ENCODE measurements at places on chromosomes 2 and 18. TPM values are rescaled to one million over a fixed set of nuclear protein-coding genes. Genes with fewer than 3 reads are reported as not detected.

The FSIP2 gene
- 0.03 TPM for polyA plus RNA-seq

DNA sequence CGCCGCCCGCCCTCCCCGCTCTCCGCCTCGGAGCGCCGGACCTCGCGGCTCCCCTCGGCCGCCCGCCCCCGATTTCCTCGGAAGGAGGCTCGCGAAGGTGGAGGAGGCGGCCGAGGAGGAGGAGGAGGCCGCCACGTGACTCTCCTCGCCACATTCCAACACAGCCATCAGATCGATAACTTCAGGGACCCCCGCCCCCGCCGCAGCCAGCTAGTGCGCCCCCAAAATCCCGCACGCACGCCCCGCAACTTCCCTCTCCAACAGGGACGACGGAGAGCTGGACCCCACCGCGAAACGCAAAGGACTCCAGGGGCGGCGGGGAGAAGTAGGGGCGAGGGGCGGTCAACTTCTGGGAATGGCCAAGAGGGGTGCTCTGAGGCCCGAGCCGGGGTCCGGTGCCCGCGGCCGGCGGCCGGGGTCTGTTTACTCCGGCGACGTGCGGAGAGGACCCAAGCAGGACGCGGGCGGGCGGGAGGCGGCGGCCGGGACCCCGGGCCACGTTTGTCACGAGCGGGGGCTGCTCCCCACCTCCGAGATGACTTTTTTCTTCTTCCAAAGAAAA is 2.0 kb downstream of the ZNF521 start:
- H3K4me1 ChIP-seq: peaks cover 5% of the 10 kb centered on the region
- H3K27ac ChIP-seq: peak overlapping the region; percentile 90
- peak; percentile 75 for DNase-seq
- no peaks in the 10 kb centered on the region for H3K36me3 ChIP-seq
- H3K27me3 ChIP-seq: peaks cover 18% of the 10 kb centered on the region
- peak overlapping the region; percentile 56 for H3K4me3 ChIP-seq

DNA sequence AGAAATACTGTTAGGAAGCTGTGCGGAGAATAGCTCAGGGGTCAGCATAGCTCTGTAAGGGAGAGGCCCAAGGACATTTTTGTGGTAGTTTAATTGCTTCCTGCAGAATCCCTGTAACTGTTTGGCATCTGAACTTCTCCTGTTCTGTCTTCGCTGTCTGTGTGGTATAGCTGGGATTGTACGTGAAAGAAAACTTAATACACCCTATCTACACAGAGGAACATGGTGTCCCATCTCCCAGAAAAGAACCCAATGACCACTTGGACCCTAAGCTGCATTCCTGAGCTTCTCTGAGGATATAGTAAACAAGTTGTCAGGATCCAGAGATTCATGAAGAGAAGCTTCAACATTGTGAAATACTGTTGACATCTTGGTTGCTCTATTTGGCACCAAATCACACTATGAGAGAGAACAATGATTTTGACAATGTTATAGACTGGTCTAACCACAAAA is 81.3 kb downstream of the CDC42EP3 start:
- H3K27ac ChIP-seq: no peak overlapping the region
- H3K36me3 ChIP-seq: no peaks in the 10 kb centered on the region

- no peak overlapping the region for H3K4me3 ChIP-seq
- no peak for DNase-seq
- no peaks in the 10 kb centered on the region for H3K36me3 ChIP-seq
- no peak overlapping the region for H3K27ac ChIP-seq
- no peaks in the 10 kb centered on the region for H3K27me3 ChIP-seq
Observed at GRCh38 chr18:75121266-75121665, 87.7 kb downstream of the PTGR3 start.

The ATRAID gene
- polyA plus RNA-seq: 116 TPM

GRCh38 chr2:203804070-203804469 is 63.5 kb upstream of the CTLA4 start:
- no peaks in the 10 kb centered on the region for H3K36me3 ChIP-seq
- H3K4me1 ChIP-seq: peaks cover 34% of the 10 kb centered on the region
- H3K27ac ChIP-seq: peak overlapping the region; percentile 27
- H3K27me3 ChIP-seq: no peaks in the 10 kb centered on the region
- no peak for DNase-seq

The AAMP gene
- 65.6 TPM for polyA plus RNA-seq

The RND3 gene
- 17.1 TPM for polyA plus RNA-seq

DNA sequence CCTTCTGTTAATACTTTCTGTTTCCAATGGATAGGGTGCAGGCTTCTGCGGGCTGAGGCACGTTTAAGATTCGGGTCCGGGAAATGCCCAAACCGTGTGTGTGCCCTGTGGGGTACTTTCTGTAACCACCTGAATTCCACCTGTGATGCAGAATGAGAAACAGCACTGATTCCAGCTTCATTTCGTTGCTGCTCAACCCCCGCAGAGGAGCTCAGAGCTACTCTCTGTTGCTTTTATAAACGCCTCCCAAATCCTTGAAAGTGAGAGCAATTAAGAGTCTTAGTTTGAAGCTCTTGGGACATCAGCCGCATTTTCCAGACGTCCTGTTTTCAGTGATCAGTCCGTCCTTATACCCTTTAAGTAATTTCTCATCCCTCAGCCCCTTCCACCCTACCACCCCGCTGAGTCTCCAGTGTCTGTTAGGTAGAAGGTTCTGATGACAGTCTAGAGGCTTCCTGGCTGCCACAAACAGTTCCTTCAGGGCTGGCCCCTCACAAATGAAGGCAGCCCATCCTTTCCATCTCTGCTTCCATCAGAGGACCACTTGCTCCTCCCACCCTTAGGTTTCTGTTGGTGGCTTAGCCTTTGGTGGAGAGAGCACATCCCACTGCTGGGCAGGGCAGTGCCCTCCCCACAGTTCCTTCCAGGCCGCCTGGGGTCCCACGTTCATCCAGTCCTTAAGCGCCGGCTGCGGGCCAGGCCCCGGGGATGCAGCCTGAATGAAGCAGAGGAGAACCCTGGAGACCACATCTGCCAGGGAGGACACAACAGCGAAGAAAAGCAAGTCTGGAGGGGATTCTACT is 230.1 kb downstream of the SEPTIN10 start:
- H3K27ac ChIP-seq: no peak overlapping the region
- H3K4me1 ChIP-seq: peaks cover 45% of the 10 kb centered on the region
- no peaks in the 10 kb centered on the region for H3K36me3 ChIP-seq
- no peaks in the 10 kb centered on the region for H3K27me3 ChIP-seq
- peak; percentile 55 for DNase-seq

- H3K27me3 ChIP-seq: no peaks in the 10 kb centered on the region
- no peak overlapping the region for H3K4me3 ChIP-seq
- no peak overlapping the region for H3K27ac ChIP-seq
Observed at GRCh38 chr2:79640001-79640400, 127.2 kb downstream of the CTNNA2 start.

DNA sequence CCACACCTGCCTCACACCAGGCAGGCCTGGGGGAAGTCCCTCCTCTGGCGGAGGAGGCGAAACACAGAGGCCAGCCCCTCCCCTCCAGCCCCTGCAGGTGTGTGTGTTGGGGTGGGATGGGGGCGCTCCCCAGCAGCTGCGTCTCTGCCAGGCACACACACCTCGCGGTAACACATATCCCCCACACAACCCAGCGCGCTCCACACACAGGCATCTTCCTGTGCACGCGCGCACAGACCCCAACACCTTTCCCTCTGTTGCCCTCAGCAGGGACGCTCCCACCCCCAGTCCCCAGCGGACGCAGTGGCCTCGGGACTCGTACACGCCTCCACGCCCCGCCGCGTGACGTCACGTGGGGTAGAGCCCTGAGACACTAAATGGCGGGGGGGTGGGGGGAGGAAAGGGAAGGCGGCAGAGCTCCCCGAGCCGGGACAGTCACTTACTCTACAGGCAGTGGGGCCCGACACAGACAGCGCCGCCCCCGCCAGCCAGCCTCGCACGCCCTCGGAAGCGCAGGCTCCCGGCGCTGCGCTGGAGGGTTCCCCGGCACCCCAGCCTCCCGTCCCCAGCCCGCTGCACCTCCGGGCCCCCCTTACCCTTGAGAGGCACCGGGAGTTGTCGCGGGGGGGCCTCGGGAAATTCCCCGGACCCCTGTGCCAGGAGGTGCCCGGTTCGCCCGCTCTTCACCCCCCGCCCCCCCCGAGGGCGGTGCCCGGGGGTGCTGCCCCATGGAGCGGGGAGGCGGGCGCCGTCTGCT is at the start of gene WNT10A:
WNT10A (plus strand) TSS at position 751 of the 757 bp plus-strand sequence. CDS start 144 bp downstream, outside the sequence.
- H3K4me3 ChIP-seq: peak within 1 kb of the TSS; percentile 41
- H3K36me3 ChIP-seq: no peaks in the 10 kb centered on the region
- peak; percentile 96 for DNase-seq
- H3K27ac ChIP-seq: peak within 1 kb of the TSS; percentile 79

- no peak overlapping the region for H3K4me3 ChIP-seq
- no peak overlapping the region for H3K27ac ChIP-seq
- H3K36me3 ChIP-seq: no peaks in the 10 kb centered on the region
- no peaks in the 10 kb centered on the region for H3K27me3 ChIP-seq
- DNase-seq: no peak
Observed at GRCh38 chr2:111662771-111663470, 221.1 kb downstream of the ANAPC1 start.

DNA sequence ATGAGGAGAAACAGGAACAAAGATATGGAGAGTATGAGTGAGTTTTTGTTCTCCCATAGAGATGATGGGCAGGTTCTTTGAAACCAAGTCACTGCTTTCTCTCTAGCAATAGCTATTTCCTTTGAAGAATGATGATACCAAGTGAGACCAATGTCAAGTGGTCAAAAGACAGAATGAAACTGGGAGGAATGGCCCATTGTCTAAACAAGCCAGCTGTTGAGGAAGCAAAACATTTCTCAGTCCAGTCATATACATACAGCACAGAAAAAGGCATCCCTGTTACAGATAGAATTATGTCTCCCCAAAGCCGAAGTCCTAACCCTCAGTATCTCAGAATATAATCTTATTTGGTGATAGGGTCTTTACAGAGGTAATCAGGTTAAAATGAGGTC is 66.1 kb upstream of the EPC2 start:
- H3K27ac ChIP-seq: no peak overlapping the region
- no peaks in the 10 kb centered on the region for H3K4me1 ChIP-seq
- no peak for DNase-seq
- no peaks in the 10 kb centered on the region for H3K27me3 ChIP-seq
- no peaks in the 10 kb centered on the region for H3K36me3 ChIP-seq

The PLEKHB2 gene
- 37.9 TPM for polyA plus RNA-seq

DNA sequence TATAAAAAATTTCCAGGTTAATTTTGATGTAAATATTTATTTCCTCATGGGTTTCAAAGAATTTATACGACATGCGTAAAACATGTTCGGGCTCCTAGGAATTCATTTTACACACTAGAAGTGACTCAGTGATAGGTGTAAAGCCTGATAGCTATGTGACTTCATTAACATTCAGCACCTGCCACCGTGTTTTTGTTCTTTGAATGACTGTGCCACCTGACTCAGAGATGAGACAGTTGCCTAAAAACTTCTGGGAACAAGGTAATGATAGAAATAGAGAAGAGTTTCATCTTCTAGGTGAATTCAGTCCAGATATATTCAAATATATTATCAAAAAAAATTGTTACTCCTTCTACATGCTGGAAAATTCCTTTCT is 10.0 kb downstream of the IL1R2 start:
- H3K27me3 ChIP-seq: no peaks in the 10 kb centered on the region
- H3K4me1 ChIP-seq: peaks cover 79% of the 10 kb centered on the region
- DNase-seq: no peak
- no peak overlapping the region for H3K27ac ChIP-seq

The WNT10A gene
- 2.5 TPM for polyA plus RNA-seq

- no peak overlapping the region for H3K27ac ChIP-seq
- H3K36me3 ChIP-seq: no peaks in the 10 kb centered on the region
- H3K27me3 ChIP-seq: no peaks in the 10 kb centered on the region
Observed at GRCh38 chr2:199751492-199752120, 99.4 kb downstream of the FTCDNL1 start.

DNA sequence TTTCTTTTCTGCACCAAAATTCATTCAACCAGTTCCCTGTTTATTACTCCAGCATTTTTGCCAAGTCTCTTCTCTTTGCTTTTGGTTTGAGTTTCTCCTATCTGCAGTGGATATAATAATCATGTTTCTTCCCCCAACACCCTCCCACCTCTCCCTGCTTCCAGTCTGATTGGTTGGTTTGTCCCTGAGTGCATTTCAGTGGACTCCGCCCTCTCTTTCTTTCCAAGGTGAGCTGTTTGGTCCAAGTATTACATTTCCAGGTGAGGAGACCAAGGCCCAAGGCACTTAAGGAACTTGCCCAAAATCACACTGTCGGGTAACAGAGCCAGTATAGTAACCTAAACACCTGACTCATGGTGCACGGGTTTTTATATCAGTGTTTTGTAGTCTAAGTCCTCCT is 17.7 kb downstream of the MRO start:
- no peaks in the 10 kb centered on the region for H3K36me3 ChIP-seq
- H3K27ac ChIP-seq: no peak overlapping the region
- H3K4me3 ChIP-seq: no peak overlapping the region
- DNase-seq: no peak
- peaks cover 19% of the 10 kb centered on the region for H3K4me1 ChIP-seq

DNA sequence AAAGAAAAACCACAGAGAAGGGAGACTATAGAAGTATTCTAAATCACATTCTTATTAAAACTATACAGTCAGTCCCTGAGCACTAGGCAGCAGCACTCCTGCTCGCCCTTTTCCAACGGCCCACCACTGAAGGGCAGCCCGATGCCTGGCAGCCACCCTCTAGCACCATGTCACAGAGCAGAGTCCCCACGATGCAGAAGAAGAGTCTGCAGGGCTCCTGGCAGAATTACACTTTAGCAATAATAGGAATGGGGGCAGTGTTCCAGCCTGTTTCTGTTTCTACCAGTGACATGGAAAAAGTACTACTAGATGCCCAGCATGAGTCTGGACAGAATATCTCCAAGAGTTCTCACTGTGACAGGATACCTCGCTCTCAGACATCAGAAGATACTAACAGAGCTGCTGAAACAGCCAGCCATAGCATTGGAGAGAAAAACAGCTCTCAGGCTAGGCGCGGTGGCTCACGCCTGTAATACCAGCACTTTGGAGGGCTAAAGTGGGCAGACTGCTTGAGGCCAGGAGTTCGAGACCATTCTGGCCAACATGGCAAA is 87.6 kb downstream of the C2orf74 start:
- DNase-seq: no peak
- no peaks in the 10 kb centered on the region for H3K27me3 ChIP-seq
- no peak overlapping the region for H3K27ac ChIP-seq
- no peaks in the 10 kb centered on the region for H3K4me1 ChIP-seq
- no peak overlapping the region for H3K4me3 ChIP-seq
- peaks cover 97% of the 10 kb centered on the region for H3K36me3 ChIP-seq

DNA sequence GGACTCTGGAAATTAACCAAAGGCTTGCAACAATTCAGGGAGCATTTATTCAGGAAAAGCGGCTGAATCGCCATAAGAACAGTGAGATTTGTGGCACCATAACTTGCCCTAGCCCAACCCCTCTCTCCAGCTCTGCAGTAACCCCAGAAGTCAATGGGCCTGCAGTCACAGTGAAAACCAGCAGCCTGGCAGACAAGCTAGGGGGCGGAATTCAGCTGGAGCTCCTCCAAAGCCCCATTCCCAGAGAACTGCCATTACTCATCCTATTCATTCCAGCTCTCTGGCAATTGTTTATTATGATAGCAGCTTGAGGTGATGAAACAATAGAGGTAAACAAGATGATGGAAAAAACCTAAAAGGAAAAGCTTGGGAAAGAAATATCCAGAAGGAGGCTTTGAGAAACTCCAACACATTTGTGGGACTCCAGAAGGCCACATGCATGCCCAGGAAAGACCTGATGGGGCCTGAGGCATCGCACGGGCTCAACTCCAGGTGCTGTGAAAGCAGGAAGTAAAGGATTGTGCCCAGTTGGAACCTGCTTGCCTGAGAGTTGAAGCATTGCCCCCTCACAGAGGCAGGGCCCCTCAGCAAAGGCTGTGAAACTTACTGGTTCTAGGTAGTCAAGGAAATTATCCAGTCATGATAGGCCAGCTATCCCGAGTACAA is 126.7 kb downstream of the TWIST2 start:
- no peaks in the 10 kb centered on the region for H3K4me1 ChIP-seq
- no peaks in the 10 kb centered on the region for H3K36me3 ChIP-seq
- H3K4me3 ChIP-seq: no peak overlapping the region
- H3K27me3 ChIP-seq: no peaks in the 10 kb centered on the region
- no peak for DNase-seq
- no peak overlapping the region for H3K27ac ChIP-seq

Data from spleen (tissue), 13 donors.